ENCODE measurements at places on chromosomes 2 and 18.

DNA sequence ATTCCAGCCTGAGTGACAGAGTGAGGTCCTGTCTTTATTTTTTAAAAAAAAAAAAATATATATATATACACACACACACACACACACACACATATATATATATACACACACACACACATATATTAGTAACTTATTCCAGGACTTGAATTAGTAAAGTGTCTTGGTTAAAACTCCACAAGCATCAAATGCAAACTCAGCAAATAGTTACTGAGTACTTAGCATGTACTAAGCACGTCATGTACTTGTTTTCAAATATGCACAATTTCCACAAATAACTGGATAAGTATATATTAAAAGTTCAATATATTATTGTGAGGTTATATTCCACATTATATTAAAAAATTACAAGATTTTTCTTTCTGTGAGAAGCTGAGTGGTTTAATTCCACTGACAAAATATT, 304.7 kb downstream of the ZEB2 start:
- no peak for DNase-seq

- no peak for DNase-seq
Observed at GRCh38 chr18:67144329-67144728, 372.2 kb downstream of the DSEL start.

- no peak for DNase-seq
Observed at GRCh38 chr2:215369181-215369760, 57.4 kb downstream of the ATIC start.

- DNase-seq, result no peak
Observed at GRCh38 chr2:55452879-55453278, 33.2 kb upstream of the CCDC88A start.

GRCh38 chr2:86226070-86226469, 26.8 kb downstream of the MRPL35 start:
- DNase-seq, result no peak

DNA sequence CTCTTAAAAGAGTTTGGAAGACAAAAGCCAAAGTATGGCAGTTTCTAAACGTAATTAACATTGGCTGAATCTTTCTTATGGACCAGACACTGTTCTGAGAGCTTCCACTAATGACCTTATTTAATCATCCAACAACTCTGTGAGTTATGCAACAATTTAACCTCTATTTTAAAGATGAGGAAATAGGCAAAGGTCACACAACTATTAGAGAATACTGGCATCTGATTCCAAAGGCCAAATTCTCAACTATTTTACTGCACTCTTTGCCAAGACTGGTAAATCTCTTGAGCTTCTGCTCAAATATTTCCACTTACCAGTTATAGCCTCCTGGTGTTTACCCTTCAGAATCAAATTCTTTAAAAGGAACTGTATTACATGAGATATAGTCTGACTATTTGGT, 42.1 kb upstream of the ERMN start:
- no peak for DNase-seq

DNA sequence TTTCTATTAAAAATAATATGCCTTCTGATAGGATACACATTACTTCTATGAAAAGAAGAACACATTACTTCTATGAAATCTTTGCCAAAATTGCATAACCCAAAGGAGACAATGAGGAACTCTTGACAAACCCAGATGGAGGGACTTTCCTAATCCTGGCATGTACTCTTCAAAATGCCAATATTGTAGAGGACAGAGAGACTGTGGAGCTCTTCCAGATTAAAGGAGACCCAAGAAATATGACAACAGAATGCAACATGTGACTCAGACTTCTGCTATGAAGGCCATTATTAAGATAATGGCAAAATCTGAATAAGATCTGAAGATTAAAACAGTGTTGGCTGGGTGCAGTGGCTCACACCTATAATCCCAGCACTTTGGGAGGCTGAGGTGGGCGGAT, 22.2 kb downstream of the SOWAHC start:
- DNase-seq, result no peak

DNA sequence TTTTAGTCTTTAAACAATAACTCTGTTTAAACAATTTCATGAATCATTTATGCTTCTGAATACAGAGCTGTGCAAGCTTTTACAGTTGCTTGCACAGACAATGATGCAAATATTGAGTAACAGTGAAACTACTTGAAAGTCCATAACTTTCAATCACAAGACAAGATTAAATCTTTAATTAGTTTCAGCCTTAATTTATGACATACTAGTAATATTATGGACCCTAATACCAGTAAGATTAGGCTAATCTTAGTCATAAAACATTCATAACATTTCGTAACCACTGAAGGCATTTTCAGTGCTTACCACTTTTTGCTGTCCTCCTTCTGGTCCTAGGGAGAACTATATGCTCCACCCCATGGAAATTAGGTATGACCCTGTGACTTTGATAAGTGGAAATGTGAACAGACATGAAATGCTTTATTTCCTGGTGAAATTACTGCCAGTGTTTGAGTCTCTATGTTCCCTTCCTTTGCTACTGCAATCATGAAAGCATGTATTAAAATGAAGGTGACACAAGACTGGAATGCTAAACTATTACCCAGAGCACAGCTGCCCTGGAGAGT, 1.8 kb upstream of the COBLL1 start:
- DNase-seq, result no peak

GRCh38 chr2:38789691-38790090, 11.7 kb downstream of the GEMIN6 start:
- no peak for DNase-seq

Measured in stimulated activated naive CD4-positive, alpha-beta T cell (primary cell).